ENCODE measurements at places on chromosomes 2 and 18. TPM values are rescaled to one million over a fixed set of nuclear protein-coding genes. Genes with fewer than 3 reads are reported as not detected.

The TCF23 gene
- total RNA-seq, result not detected

The TEKT4 gene
- not detected for total RNA-seq

The ATP6V1B1 gene
- total RNA-seq, result not detected

The EFHD1 gene
- 7.1 TPM for total RNA-seq

The TWIST2 gene
- total RNA-seq, result not detected

The SERPINB10 gene
- total RNA-seq, result not detected

The ELOA2 gene
- not detected for total RNA-seq

The FKBP7 gene
- total RNA-seq, result 1.6 TPM

The CAB39 gene
- total RNA-seq, result 168 TPM

The PPP4R3B gene
- 68.9 TPM for total RNA-seq

The PSMA8 gene
- 1.2 TPM for total RNA-seq

The MYO1B gene
- total RNA-seq, result 2.2 TPM

The CXCR1 gene
- total RNA-seq, result 0.28 TPM

The MATN3 gene
- not detected for total RNA-seq

The DSG1 gene
- not detected for total RNA-seq

All from activated naive CD4-positive, alpha-beta T cell treated with anti-CD3 and anti-CD28 coated beads, Interleukin-2, amount 10 ng/mL, durations not matched to agents 5 hours and 36 hours (primary cell).